NCI-H1694 treated with DMSO at 0.1 percent for 48 hours (cell line): ENCODE measurements at places on chromosomes 1 and 21.

DNA sequence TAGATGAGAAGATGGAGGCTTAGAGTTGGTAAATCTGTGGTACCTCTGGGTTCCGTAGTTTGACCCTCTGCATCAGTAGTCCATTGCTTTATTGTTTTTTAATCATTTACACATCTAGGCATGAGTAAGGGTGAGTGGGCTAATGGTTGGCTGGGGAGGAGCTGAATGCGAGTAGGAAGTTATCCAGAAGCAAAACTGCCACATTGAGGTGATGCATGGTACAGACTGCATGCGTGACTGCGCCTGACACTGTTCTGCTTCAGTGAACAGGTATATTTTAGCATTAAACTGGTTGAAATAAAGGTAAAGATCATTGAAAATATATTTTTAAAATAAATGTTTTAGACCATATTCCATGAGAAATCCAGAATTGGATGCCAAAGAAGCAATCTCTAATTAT is 4.4 kb downstream of the DNAJC16 start:
- DNase-seq, result no peak

DNA sequence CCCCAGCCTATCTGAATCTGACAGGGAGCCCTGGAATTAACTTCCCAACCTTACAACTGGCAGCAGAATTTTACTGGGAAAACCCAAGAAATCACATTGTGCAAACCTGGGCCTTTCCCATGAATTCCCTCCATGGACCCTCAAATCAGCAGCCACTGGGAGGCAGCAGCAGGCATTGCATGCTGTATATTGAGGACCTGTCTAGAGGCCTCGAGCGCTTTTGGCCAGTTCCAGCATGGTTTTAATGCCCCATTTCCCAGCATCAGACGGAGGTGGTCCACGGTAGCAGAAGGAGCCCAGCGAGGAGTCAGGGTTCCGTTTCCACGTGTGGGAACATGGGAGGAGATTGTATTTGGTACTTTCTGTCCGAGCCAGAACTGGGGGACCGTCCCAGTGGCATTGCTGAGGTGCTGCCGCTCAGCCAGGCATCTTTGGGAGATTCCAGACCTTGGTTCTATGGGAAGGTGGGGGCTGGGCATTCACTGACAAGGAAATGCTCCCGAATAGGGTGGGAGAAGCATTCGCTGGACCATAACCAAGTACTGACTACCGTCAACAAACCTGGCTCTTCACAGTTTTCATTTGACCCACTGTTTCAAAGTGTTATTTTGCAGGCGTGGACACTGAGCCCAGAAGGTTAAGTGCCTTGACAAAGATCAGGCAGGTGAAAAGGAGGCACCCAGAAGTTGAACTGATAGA is 15.9 kb downstream of the BMP8A start:
- peak; percentile 99 for DNase-seq

DNA sequence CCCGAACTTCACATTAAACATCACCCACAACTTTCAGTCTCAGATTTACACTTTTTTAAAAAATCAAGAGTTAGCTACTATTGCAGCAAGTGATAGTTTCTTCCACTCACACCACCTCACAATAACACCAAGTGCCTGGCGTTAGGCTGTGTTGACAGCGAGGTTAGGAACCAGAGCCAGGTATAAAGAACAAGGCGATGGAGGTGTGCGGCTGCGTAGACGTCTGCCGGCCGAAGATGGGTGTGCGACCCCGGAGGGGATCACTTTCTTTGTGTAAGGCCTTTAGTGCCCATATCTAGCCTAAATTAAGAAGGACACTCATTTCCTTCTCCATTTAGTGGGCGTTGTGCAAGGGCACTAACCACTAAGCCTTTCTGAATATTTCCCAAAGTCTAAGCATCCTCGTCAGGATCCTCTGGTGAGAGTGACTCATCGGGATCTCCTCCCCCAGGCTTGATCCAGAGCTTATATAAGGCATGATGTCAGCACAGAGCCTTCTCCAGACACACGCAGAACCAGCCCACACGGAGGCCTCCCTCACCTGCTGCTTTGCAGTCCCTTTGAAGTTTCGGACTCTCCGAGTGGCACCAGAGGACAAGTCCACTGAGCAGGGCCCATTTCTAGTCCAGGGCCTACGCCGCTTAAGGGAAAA is 11.8 kb downstream of the NHLH2 start:
- DNase-seq, result peak; percentile 51

- DNase-seq, result no peak
These were observed 14.0 kb upstream of the ALX3 start for GRCh38 chr1:110084227-110085078.

- no peak for DNase-seq
These were observed 1.1 kb downstream of the HOOK1 start for GRCh38 chr1:59815892-59816291.

DNA sequence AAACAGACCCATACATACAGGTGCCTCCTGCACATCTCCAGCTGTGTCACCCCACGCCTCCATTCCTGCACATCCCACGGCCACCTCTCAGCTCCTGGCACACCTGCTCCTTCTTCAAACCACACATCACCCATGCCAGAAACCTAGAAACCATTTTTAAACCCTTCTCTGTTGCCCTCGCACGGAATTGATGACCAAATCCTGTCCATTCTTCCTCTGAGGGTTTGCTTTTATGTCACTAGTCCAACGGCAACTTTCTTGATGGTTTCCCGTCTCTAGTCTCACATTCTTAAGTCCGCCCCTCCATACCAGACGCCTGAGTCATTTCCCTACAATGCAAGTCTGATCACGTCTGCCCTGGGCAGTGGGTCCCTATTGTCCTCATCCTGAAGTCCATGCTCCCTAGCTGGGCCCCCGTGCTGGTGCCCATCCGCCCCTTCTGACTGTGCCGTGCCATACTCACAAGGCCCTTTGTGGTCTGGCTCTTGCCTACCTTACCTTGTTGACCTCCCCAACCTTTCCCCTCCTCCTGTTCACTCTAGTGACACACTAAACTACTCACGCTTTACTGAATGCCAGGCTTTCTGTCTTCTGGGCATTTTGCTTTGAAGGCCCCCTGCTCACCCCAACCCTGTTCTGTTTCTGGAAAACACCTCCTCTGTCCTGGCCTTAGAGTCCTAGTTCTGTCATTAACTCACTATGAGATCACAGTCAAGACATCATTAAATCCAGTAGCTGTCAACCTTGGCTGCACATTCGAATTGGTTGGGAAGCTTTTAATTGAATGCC is 17.6 kb downstream of the SLC2A1 start:
- DNase-seq, result no peak
